ENCODE measurements at places on chromosomes 6 and 20.

DNA sequence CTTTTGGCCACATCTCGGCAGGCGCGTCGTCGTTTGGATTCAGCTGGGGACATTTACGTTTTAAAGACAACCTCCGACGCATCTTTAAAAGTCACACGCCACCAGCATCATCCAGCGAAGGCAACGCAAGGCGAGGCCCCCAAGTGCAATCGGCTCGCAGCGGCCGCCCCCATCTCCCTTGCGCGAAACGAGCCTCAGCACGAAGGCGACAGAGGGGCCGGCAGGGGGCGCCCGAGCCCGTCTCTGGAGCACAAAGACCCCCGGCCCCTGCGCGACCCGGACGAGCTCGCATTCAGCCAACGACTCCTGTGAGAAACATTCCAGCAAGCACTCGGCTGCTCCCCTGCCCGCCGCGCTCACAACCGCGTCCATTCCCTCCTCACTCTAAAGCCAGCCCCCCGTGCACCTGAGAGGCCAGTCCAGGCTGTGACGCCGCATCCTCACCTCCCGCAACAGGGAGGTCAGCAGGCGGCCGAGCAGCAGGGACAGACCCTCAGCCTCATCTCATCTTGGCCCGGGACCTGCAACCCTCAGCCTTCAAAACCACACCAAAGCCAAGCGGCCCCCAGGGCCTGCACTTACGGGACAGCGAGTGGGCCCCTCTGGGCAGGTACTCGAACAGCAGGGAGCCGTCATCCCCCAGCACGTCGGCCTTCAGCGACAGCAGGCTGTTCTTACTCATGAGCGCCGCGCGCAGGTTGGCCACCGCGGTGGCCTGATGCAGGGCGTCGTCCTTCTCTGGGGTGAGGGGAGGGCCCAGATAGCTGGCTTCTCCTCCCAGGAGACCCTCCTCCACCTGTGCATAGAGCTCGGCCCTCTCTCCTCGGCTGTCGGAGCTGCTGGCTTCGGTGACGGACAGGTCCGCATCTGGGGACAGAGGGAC is 35.8 kb downstream of the SLC2A4RG start:
- DNase-seq = peak; percentile 16

DNA sequence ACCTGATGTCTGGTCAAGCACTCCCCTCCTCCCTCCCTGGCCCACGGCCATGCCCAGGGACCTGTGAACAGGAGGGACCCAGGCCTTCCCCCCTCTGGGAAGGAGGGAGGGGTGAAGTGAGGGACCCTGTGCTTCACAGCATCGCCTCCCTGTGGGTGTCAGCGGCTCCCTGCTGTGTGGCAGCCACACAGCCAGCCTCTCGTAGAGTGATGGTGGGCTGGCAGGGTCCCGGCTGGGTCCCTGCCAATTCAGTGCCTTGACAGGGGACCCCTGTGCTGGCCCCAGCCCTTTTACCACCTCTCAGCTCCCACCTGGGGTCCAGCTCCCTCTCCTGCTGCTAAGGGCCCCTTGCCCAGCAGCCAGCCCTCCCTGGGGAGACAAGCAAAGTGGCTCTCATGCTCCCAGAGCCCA is 31.3 kb upstream of the GRM4 start:
- DNase-seq = no peak

DNA sequence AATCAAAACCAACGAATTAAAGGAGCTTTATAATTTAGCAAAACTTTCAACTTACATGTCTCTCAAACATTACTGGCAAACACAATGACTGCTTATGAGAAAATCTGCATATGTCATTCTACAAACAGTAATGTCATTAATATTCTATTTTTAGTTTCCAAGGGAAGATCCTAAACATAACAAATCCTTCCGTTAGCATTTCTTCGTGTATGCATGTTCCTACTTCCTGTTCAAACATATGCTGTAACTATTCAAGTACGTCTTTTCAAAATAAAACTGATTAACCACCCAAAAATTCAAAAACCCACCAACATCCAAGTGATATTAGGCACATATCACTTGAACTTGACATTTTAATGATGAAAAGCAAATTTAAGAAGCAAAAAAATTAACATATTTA is 131.3 kb downstream of the HACE1 start:
- DNase-seq = no peak

- no peak for DNase-seq
Measured at GRCh38 chr6:116730513-116730912, 35.0 kb downstream of the FAM162B start.

DNA sequence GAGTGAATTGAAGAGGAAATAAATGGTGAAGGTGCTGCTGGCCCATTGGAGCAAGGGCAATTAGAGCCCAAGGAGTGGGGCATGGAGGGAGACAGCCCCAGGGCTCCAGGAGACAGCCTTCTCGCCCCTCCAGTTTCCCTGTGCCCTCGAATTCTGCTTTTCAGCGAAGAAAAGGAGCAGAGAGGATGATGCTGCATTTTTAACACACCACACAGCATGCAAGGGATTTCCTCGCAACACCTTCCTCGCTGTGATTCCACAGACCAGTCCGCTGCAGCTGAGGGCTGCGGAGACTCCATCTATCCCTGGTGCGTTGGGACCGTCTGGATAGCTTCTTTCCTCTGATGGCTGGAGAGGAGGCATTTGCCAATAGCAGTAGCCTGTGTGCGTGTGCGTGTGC is 41.7 kb downstream of the PTCHD4 start:
- DNase-seq = no peak

DNA sequence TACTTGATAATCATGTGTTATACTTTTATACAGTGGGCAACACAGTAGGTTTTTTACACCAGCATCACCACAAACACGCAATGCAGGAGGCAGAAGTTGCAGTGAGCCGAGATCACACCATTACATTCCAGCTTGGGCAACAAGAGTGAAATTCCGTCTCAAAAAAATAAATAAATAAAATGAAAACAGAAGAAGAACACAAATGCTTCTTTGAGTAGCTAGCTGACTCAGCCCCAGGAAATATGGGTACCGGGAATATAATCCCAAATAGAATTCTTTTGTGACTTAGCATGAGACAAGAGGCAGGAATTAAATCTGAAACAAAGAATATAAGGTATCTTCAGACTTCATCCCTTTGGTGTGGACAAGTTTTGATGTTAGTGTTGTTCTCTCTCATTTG is 164.2 kb upstream of the ATXN1 start:
- no peak for DNase-seq

DNA sequence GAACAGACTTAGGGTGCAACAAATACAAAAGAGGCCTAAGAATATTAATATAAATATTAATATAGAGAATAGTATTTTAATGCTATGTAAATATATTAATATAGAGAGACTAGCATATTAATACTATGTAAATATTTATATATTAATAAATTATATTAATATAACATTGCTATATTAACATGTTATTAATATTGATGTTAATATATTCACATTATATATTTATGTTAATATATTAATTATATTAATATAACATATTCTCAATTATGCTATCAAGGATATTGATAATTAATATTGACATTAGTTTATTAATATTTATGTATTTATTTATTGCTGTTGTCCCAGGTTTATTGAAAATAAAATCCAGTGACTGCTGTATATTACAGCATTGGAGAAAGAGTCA is 1.1 kb upstream of the MAS1L start:
- DNase-seq = no peak

- DNase-seq = no peak
Measured at GRCh38 chr20:6812530-6812929, 45.0 kb downstream of the BMP2 start.

DNA sequence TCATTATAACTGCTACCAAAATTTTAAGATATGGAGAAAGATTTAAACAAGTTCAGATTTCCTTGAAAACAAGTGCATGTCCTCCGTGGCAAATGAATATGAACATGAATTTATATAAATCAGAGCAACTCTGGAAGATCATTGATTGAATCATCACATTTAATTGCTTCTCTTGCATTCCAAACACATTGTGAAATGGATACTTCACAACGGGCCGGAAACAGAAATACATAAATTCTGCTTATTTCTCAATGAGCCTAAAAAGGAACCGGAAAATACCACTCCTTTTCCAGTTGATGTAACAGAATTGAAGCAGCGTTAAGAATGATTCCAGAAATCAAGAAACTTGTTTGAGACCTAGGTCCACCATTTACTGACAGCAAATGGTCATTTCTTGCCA is 134.6 kb upstream of the BTN3A2 start:
- DNase-seq = no peak

All from activated T-cell treated with anti-CD3 and anti-CD28 coated beads for 24 hours (primary cell).